ENCODE measurements at places on chromosomes 12 and 14.

GRCh38 chr14:92525322-92526095 lies 11.9 kb downstream of the RIN3 start:
- DNase-seq = no peak

- DNase-seq = peak; percentile 71
Observed at GRCh38 chr12:93154753-93155480, 222.8 kb upstream of the NUDT4 start.

DNA sequence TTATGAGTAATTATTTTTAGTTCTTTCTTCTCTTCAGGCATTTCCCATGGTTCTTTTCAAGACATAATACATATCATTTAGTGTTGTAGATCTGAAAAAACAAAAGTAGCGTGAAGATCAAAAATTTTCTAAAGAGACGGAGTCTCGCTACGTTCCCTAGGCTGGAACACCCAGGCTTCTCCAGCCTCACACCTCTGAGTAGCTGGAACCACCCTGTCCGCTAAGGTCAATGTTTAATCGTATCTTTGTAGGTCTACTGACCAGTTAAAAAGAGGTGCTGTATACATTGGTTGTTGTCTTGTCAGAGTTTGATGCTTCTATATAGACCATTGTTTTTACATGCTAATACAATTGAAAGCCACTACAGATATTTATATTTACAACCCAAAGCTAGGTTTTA lies 1.3 kb upstream of the HIF1A start:
- DNase-seq = no peak

GRCh38 chr12:116620492-116621191 lies 61.5 kb downstream of the MAP1LC3B2 start:
- no peak for DNase-seq

DNA sequence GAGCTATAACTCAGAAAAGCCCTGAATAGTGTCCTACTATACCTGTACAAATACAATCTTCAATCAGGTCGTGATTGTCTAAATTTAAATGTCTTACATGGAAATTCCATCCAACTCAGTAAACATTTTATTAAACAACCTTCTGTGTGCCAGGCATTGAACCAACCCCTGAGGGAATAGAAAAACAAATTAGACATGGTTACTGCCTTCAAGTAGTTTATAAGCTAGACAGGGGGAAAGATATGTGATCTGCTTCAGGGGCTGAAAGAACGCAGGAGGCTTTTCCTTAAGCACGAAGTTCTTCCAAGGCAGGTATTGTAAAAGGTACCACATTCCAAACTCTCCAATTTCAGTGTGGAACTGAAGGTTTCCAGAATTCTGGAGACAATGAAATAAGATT lies 39.7 kb upstream of the STAB2 start:
- DNase-seq = no peak

GRCh38 chr12:18158774-18159557 lies 69.0 kb upstream of the RERGL start:
- peak; percentile 34 for DNase-seq

- DNase-seq = peak; percentile 29
Observed at GRCh38 chr14:91996948-91997371, 42.9 kb downstream of the TRIP11 start.

DNA sequence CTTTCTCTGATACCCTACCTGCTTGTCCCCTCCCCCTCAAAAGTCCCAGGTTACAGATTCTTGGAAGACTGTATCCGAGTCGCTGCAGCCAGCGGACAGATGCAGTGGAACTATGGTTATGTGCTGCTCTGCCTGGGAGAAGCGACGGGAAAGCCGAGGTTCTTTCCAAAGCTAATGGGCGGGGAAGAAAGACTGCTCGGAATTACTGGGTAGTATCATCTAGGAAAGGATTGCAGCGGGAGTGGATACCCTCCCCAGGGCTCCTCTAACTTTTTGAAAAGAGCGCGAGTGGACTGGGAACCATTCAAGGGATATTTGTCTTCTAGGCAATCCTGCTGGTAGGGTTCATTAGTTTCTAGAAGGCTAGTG lies 1.4 kb downstream of the PTHLH start:
- DNase-seq = no peak

GRCh38 chr14:89565607-89566006 lies 148.6 kb upstream of the FOXN3 start:
- DNase-seq = no peak

GRCh38 chr12:79174626-79175025 lies 310.1 kb downstream of the SYT1 start:
- DNase-seq = peak; percentile 41

DNA sequence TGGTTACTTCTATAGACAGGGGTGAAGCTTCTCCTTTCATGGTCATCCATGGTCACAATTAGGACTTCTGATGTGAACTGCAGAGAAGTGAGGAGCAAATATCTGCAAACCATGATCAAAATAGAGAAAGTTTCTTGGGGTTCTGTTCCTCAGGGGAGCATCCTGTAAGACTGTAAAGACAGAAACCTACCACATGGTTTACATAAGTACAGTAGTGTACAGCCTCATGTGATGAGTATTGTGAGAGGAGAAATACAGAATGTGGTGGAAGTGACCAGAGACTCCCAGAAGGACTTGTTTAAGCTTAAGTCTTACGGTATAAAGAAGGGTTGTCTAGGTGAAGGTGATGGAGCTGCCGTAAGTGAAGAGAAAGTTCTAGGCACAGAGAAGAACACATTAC lies 484.7 kb downstream of the LRIG3 start:
- DNase-seq = no peak

- DNase-seq = peak; percentile 72
Observed at GRCh38 chr14:100285021-100285912, 21.0 kb downstream of the SLC25A29 start.

DNA sequence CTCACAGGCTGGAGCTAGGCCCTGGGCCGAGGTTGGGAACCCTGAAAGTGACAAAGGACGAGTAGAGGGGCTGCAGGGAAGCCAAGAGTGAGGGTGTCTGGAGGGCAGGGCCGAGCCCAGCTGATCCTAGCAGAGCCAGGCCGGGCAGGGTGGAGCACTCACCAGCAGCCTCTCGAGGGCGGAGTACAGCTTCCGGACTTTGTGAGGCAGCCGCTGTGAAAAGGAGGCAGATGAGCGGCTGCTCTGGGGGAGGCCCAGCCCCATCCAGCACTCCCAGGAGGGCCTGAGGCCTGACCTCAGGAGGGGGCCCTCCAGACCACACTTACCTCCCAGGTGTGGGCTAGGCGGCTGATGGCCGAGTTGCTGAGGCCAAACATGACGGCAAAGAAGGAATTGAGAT lies 14.7 kb upstream of the ENDOU start:
- DNase-seq = no peak

GRCh38 chr14:102746634-102747438 lies 30.4 kb upstream of the TRAF3 start:
- DNase-seq = no peak

GRCh38 chr12:56337753-56338251 lies 882 bp upstream of the IL23A start:
- no peak for DNase-seq

DNA sequence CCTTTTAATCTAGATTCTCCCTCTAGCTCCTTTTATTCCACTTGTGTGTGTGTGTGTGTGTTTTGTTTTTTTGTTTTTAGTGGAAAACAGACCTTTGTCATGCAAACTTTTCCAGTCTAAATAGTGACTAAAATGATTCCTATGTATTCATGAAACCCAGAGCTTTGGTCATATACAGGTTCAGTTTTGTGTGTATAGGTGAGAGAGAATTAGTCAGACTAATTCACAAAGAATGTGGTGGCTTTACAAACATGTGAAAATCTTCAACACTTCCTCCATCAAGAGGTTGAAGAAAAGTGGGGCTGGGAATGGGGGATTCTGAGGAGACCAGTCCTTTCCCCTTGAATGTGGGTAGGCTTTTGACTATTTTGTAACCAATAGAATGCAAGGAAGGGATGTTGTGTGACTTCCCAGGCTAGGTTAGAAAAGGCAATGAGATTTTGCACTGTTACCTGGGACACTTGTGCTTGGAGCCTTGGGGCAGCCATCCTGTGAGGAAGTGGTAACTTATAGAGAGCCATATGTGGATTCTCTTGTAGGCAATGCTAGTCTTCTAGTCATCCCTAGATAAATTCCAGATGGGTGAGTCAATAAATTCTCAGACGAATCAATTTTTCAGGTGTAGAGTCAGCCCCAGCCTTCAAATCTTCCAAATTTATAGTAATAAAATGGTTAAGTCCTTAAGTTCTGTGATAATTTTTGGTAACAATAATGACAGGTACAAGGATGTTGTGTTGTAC lies 236.1 kb downstream of the CEP128 start:
- no peak for DNase-seq

DNA sequence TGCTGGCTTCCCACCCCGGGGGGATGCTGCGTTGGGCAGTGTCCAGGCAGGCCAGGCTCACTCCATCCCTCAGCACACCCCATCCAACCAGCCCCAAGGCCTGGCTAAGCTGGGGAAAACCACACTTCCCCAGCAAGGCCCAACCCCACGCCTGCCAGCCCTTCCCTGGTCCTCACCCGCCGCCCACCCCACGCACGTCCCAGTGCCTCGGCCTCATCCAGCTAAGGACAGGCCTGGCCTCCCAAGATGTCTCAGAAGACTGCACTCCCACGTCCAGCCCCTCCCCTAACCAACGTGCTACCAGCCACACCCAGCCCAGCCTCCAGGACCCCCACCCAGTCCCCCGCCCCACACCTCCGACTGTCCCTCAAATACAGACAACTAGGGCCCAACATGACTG lies 9.8 kb downstream of the JAG2 start:
- no peak for DNase-seq

- DNase-seq = no peak
Observed at GRCh38 chr12:132373901-132374611, 44.7 kb upstream of the GALNT9 start.

GRCh38 chr14:36241183-36241582 lies 64.7 kb upstream of the PTCSC3 start:
- DNase-seq = no peak

DNA sequence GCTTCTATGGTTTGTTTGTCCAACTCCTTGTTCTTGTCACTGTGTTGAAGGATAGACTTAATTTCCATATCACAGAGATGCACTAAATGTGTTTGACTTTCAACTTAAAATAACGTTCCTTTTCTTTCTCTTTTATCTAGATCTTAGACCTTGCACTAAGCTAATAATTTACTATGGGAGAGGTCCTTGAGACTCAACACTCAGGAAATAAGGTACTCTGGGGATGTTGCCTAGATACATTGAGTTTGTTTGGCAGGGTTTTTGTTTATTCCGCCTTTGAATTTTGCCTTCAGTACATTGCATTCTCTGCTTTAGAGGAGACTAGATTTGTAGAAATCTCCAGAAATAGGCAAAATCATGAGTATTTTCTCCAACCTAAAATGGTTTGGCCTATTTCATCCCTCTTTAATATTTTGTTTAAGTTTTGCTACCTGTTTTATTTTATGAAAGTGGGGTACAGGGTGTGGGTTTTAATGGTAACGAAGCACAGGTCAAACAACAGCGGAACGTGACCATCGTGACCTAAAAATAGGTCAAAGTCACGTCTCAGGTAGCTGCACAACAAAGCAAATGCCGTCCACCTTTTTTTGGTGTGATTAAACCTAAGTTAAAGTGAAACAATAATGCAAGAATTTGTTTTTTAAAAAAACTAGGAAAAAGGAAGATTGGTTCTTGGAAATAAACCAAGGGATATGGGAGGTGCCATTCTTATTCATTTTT lies 115.3 kb upstream of the CPSF6 start:
- no peak for DNase-seq

- DNase-seq = no peak
Observed at GRCh38 chr14:92544051-92544720, 30.6 kb downstream of the RIN3 start.

GRCh38 chr12:52515927-52516831 lies 4.0 kb downstream of the KRT5 start:
- DNase-seq = no peak

- DNase-seq = no peak
Observed at GRCh38 chr14:72978856-72979255, 48.0 kb downstream of the ZFYVE1 start.

GRCh38 chr12:78886719-78887407 lies 22.3 kb downstream of the SYT1 start:
- peak; percentile 66 for DNase-seq

DNA sequence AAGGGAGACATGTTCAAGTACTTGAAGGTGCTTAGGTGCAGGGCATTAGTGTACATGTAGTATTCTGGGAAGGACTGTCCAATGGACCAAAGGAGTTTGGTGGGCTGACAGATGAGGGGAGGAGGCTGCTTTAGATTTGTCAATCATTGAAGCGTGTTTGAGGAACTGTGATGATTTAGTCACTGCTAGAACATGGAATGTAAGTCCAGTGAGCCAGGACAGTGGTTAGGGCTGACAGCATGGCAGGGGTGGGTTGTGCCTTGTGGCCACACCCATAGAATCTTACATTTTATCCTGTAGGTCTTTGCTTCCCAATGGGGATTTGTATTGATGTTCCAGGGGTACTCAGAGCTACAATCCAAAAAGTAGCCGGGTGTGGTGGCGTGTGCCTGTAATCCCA lies 24.6 kb downstream of the DIP2B start:
- DNase-seq = no peak

GRCh38 chr14:50828721-50829488 lies 2.1 kb downstream of the NIN start:
- no peak for DNase-seq

- no peak for DNase-seq
Observed at GRCh38 chr14:90758959-90759358, 57.3 kb downstream of the TTC7B start.

DNA sequence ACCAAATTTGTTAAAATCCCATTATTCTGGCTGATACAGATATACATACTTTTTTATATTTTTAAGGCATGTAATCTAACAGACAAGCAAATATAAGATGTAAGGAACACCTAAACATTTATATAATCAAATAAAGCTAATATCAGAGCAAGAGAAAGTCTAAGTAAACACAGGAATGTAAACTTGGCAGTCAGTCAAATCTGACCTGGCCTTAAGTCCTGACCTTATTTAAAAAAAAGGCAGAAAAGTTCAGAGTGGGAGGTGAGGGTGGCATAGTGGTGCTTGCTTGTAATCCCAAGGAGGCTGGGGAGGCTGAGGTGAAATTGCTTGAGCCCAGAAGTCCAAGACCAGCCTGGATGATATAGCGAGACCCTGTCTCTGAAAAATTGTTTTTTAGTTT lies 152.6 kb downstream of the DERA start:
- no peak for DNase-seq

DNA sequence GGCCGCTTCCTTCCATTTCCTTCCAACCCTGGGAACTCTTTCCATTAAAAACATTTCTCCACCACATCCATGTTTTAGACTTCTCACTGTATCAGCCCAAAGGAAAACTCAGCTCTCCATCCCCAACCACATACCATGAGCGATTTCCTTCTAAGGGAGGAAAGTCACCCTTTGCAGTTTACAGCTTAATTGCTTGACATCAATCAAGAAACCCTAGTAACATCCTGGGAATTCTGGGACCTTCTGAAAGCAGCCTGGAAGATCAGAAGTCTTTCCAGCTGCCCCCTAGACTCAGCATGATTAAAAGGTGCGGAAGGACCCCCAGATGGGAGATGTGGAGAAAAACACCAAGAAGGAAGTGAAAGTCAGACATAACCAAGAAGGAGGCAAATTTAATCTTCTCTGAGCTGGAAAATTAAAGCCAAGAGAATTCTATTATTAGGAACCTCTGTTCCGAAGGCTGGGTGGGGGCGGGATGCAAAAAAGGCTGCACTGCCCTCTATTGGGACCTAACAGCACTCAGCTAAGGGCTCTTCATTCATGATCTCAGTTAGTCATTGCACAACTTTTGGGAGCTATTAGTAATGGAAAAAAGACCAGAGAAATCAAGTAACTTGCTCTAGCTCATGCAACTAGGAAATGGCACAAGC lies 73.3 kb upstream of the PLXNC1 start:
- peak; percentile 38 for DNase-seq

GRCh38 chr12:41802803-41803202 lies 341.9 kb downstream of the GXYLT1 start:
- no peak for DNase-seq

All from LoVo (cell line).